ENCODE measurements at places on chromosomes 6 and 20. TPM values are rescaled to one million over a fixed set of nuclear protein-coding genes. Genes with fewer than 3 reads are reported as not detected.

DNA sequence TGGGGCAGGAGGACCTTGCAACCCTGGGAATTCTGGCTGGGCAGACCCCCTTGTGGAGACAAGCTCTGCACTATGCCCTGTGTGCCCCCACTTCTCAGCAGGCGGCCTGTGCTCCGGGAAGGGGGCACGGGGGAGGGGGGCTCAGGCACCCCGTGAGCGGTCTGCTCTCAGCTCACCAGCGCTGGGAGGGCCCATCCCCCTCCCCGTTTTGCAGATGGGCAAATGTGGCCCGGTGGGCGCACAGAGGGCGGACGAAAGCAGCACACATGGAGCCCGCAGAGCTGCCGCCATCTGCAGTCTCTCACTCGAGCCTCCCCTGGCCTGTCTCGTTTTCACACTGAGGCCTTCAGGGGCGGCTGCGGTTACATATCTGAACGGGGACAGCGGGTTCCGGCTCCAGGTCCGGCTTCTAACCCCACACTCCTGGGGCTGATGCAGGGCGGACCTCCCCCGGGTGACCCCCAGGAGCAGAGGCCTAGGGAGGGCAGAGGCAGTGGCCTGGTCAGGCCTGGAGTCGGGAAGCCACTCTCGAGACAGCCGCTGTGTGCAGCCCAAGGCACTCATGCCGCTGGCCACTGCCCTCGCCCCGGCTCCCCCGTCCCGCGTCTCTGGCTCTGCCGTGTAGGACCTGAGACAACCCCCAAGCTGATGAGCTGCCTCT, 13.9 kb downstream of the CHRNA4 start:
- no peak overlapping the region for H3K4me3 ChIP-seq
- no peaks in the 10 kb centered on the region for H3K36me3 ChIP-seq
- H3K4me1 ChIP-seq = no peaks in the 10 kb centered on the region
- no peak for DNase-seq

GRCh38 chr6:117448732-117449485, 23.2 kb upstream of the ROS1 start:
- no peaks in the 10 kb centered on the region for H3K36me3 ChIP-seq
- H3K4me3 ChIP-seq = no peak overlapping the region
- H3K27me3 ChIP-seq = peaks cover 65% of the 10 kb centered on the region
- no peaks in the 10 kb centered on the region for H3K4me1 ChIP-seq

GRCh38 chr20:36819659-36820058, 46.1 kb upstream of the DSN1 start:
- H3K27me3 ChIP-seq = no peaks in the 10 kb centered on the region
- H3K4me1 ChIP-seq = peaks cover 5% of the 10 kb centered on the region

DNA sequence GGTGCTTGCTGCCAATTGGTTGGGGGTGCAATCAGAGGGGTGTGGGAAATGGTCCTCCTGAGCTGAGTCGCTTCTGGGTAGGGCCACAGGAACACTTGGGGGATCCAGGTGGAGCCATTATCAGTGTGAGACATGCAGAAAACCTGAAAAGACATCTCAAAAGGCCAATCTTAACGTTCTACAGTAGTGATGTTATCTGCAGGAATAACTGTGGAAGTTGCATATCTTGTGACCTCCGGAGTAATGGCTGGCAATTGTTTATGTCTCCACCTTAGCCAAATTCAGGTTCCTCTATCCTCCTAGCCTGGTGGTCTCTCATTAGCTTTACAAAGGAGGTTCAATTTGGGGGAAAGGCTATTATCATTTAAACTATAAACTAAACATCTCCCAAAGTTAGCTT, 114.8 kb upstream of the SNX9 start:
- no peaks in the 10 kb centered on the region for H3K36me3 ChIP-seq
- no peak overlapping the region for H3K27ac ChIP-seq

DNA sequence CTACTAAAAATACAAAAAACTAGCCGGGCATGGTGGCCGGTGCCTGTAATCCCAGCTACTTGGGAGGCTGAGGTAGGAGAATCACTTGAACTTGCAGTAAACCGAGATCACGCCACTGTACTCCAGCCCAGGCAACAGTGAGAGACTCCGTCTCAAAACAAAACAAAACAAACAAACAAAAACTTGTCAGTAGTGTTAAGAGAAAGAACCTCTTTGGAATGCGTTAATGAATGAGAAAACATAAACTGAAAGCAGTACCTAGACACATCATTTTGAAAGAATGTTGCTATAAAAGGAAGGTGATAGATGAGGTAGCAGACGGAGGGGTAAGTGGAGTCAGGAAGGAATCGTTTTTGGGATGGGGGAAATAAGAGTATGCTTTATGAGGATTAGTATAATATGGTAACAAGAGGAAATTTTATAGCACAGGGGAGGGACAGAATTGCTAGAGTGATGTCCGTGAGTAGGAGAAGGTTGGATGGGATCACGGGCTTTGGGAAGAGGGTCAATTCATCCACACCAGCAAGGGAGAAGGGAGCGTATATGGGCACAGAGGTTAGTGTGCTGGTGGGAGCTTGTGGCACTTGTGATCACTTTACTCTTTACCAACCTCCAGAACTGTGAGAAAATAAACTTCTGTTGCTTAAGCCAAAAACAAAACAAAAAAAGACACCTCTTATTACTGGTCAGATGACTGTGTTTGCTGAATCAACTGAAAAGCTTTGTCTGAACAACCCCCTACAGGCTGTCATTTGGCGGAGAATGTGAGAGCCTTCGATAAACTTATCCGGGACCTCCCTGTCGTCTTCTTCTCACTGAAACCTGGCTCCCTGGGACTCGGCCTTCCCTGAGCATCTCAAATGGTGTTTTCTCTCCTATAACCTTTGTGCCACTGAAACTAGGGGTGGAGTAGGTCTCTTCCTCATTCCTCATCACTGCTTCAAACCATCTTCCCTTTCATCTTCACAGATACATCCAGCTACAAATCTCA, 48.9 kb upstream of the TFAP2A start:
- H3K4me1 ChIP-seq = no peaks in the 10 kb centered on the region
- peak overlapping the region; percentile 44 for H3K4me3 ChIP-seq
- H3K27ac ChIP-seq = peak overlapping the region; percentile 49

The EDN1 gene
- 0.40 TPM for total RNA-seq

All from endodermal cell (in vitro differentiated cells).